Amygdala (tissue), 56 donors: ENCODE measurements at places on chromosomes 3 and 15.
A peak's percentile ranks its signal among the peaks of the same experiment; 100 is the strongest.

DNA sequence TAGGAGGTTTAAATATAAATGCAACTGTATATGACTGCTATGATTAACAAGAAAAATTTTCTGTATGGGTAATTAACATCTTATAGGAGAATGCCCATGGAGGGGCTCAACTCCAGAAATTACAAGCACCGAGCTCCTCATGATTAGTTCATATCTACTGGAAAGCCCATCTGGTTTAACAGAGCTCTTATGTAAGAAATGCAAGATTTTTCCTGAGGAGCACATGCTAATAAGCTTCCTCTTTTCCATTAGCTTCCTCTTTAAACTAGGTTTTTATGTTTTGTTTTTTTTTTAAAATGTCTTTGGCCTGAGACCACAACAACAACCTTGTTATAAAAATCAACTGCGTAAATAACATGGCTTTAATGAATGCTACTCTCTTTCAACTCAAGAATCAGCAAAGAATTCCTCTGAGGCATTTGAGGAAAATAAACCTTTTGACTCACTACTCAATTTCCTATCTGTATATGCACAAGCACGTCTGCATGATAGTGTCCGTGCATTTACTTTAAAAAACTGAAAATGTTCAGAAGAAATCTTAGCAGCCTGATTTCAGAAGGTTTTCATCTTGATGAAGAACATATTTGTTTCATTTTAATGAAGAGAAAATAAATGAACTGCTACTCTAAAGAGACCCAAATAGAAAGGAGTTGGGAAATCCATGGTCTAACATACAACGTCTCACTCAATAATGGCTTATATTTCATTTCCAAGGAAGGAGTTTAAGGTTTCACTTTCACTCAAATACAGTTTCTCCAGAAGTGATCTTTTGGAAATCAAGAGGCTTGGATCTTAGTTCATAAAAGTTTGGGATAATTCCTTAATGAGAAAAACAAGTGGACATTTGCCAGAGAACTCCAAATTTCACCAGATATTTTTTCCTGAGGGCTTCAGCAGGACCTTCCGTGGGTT, 180.8 kb downstream of the KCNAB1 start:
- DNase-seq = no peak

DNA sequence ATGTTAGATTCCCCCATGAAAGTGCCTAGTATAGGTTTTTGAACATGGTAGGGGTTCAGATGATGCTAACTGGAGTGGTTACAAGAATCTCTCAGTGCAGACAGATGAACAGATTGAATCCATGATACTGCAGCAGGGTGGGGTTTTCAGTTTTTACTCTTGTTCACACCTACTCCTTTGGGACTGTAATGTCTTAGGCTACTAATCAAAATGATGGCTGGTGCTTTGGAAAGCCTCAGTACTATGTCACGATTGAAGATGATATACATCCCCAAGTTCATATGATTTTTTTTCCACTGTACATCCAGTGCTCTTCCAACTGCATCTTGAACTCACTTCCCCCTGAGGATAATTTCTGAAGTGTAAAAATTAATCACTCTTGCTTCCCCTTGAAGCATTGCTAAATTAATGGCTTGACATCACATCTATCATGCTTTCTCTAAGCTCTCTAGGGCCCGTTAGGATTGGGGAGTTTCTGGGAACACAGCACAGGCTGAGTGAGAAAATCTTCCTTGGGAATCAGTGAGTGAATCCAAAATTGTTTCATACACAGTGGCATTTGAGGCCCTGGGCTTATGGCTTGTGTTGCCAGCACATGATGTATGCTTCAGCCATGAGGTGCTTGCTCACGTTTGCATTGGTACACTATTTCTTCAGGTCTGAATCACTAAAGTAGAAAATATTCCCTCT, 115.0 kb upstream of the TPRG1 start:
- no peak for DNase-seq

DNA sequence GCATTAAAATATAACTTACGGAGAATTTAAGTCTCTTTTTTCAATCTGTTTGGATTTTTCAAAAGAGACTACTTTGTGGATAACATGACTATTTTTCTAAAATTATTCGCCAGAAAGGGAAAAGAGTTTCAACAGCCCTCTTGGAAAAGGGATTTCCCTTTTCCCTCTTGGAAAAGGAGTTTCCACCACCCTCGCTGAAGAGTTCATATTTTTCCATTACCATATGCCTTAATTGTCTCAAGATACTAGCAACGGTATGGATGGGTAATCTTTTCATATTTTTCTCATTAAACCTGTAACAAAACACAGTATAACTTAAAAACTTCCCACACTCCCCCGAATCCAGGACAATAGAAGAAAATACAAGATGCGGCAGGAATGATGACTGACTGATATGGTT, 66.1 kb upstream of the SPATA12 start:
- DNase-seq = no peak

- DNase-seq = no peak
Measured at GRCh38 chr3:152040319-152040718, 166.9 kb downstream of the SUCNR1 start.

DNA sequence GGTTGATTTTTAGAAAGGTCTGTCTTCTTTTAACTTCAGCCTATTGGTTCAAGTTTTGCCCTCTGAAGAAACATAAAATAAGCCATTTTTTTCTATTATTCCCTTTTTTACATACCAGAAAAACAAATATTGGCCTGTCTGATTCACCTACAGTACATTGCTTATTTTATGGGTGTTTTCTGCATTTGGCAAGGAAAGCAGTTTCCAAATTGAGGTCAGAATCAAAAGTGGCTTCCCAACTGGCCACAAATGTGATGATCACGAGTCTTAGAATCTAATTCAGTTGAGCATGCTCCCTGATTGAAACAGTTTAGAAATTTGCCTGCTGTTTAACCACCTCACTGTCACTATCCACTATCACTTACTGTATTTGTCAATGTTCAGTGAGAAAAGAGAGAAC, 106.9 kb upstream of the CHMP2B start:
- no peak for DNase-seq

DNA sequence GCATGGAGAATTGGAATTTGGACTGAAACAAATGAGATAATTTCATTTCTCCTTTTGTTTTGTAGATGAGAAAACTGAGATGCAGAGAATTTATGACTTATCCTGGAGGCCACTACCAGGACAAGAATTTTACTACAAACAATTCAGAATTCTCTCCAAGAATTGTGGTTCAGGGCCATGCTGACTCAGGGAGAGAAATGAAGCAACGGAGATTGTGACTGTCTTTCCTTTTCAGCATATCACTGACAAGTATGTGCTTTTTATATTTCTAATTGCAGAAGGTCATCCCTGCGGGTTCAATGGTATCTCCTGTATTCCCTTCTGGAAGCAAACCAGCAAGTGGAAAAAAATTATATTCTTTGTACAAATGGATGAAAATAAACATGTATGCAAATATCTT, 170.8 kb upstream of the MITF start:
- no peak for DNase-seq

DNA sequence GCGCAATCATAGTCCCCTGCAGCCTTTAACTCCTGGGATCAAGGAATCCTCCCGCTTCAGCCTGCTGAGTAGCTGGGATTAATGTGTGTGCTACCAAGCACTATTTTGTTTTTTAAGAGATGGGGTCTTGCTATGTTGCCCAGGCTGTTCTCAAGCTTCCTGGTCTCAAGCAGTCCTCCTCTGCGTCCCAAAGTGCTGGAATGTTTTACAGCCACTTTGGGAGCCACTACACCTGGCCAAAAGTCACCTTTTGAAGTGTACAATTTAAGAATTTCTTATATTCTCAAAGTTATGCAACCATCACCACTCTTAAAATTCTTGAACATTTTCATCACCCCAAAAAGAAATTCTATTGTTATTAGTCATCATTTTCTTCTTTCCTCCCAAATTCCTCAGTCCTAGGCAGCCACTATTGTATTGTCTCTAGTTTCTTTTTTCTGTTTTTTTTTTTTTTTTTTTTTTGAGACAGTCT, 17.8 kb downstream of the CDV3 start:
- no peak for DNase-seq

DNA sequence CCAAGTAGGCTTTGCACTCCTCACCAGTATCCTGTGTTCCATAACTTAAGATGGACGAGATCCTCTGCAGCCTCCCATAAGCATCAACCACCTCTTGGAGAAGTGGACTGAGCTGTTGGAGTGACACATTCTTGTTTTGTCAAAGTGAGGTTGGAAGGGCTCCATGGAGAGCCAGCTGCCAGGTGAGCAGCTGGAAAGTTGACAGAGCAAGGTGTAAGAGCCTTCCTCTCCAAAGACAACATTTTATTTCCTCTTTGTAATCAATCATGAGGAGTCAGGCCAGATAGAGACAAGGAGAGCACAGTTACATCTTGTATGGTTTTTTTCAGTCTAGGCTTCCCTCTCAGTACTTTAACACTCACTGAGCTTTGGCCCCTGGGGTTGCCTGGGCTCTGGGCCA, 5.1 kb downstream of the ABI3BP start:
- no peak for DNase-seq

- no peak for DNase-seq
Measured at GRCh38 chr15:72387741-72388140, 10.4 kb upstream of the TMEM202 start.

DNA sequence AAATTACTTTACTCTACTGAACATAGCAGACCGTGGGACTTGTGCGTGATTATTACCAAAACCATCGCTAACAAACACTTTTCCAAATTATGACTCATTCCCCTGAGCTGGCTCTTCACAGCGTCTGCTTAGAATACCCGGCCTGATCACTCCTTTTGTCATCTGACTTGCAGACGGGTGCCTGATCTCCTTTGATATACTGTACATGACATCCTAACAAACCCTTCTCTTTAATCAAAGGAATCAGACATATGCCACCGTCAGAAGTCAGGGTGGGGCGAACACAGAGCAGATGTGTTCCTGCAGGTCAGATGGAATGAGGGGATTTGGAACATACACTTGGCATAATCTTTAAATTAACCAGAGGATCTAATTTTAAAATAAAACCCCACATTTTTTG, 48.5 kb upstream of the SH3GL3 start:
- no peak for DNase-seq

DNA sequence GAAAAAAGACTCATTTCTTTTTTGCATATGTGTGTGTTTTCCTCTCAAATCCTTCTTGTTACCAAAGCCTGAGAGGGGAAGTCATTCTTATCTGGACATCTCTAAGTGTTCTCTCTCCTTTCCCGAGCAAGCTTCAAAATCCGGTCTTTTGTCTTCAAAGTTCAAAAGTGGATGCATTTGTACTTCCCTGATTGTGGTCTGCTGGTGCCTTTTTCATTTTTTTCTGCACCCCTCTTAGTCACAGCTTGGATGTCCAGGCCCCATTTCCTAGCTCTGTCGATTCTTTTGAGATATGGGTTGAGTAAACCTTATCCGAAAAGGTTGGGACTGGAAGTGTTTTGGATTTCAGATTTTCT, 34.8 kb downstream of the EHD4 start:
- DNase-seq = no peak

- DNase-seq = no peak
Measured at GRCh38 chr15:51121118-51121517, 26.4 kb upstream of the TNFAIP8L3 start.

DNA sequence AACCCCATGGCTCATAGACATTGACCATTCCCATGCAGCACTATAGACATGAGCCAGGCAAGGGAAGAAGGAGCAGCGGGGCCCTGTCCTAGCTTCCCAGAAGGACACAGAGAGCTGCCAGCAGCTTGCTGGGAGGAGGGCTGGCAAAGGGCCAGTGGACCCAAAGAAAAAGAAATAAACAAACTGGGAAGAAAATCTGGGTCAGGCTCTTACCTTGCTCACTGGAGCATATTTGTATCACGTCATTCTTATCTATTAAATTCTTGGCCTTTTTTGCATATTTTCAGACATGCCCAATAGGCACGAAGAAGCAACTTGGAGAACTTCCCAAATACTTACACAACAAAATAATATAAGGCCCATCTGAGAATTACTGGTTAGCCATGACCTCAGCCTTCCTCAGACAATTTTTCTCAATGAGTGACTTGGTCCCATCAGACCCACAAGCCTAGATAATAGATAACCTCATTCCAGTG, 28.4 kb downstream of the RASGRP1 start:
- peak; percentile 30 for DNase-seq

GRCh38 chr15:48411971-48412591, 80.9 kb downstream of the DUT start:
- DNase-seq = no peak

GRCh38 chr3:73493543-73494308, 131.0 kb downstream of the PDZRN3 start:
- no peak for DNase-seq

DNA sequence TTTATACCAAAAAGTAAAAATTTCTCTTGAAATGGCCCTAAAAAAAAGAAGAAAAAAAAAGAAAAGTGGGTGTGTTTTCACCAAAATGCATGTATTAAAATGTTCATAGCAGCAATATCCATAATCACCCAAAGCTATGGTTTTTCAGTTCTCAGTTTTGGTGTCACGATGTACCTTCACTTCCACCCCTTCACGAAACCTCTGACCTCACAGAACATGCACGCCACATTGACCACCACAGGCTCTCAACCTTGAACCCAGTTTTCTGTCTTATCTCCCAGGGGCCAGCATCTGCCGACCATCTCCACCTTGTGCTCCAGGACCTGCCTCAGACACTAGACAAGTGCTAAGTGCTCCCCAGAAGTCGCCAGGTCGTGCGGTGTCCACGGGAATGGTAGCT, 30.4 kb downstream of the COLQ start:
- no peak for DNase-seq

DNA sequence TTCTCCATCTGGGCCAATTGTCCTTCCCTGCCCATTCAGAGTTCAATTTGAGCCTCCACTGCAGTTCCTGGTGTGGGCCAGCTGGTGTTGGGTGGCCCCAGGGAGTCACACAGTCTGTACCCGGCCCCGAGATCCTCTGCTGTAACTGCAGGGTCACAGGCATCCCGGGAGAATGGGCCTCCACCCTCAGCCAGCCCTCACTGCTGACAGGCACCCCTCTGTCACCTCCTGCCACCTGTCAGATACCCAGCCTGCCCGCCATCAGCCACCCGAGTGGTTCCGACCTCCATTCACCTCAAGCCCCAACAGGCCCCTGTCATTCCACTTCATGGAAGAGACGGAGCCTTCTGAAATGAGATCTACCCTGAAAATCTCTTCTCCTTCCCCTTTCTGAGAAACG, 73.2 kb downstream of the ST8SIA2 start:
- no peak for DNase-seq

GRCh38 chr3:127413871-127414270, 126.0 kb upstream of the PRR20G start:
- DNase-seq = no peak

GRCh38 chr3:189947948-189948723, 172.6 kb downstream of the P3H2 start:
- DNase-seq = no peak

GRCh38 chr3:64046996-64047594, 23.8 kb upstream of the PSMD6 start:
- no peak for DNase-seq
